ENCODE measurements at places on chromosomes 13 and 19.

DNA sequence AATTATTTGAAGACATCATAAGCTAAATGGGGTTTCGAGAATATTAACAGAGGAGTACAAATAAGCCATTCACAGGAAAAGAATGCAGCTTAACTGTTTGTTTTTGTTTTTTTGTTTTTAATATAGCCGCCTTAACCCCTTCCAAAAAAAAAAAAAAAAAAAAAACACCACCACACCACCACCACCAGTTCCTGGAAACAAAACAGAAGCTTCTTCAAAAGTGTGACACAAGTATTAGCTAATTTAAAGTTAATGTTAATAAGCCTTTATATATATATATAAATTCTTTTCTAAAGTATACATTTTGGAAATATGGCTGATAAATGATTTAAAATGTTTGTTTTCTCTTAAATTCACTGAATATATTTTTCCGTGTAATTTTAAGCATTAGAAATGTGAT is 1.4 kb downstream of the RAP2A start:
- no peak for DNase-seq

DNA sequence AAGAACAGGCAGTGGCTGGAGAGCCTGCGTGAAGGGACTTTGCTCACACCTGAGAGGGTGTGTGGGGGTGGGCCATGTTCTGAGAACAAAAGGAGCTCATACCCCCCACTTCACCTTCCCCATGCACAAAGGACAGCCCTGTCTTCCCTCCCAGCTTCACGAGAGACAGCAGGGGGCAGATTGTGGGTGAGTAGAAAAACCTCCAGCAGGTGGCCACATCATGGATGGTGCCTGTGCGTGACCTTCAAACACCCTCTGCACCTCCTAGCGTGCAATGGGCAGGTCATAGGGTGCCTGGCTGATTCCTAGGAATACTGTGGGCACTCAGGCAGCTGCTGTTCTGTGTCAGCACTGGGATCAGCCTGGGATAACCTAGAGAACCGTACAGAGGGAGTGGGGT is 36.3 kb upstream of the PSG9 start:
- no peak for DNase-seq

GRCh38 chr19:35751839-35752745 is 3.7 kb downstream of the LIN37 start:
- no peak for DNase-seq

DNA sequence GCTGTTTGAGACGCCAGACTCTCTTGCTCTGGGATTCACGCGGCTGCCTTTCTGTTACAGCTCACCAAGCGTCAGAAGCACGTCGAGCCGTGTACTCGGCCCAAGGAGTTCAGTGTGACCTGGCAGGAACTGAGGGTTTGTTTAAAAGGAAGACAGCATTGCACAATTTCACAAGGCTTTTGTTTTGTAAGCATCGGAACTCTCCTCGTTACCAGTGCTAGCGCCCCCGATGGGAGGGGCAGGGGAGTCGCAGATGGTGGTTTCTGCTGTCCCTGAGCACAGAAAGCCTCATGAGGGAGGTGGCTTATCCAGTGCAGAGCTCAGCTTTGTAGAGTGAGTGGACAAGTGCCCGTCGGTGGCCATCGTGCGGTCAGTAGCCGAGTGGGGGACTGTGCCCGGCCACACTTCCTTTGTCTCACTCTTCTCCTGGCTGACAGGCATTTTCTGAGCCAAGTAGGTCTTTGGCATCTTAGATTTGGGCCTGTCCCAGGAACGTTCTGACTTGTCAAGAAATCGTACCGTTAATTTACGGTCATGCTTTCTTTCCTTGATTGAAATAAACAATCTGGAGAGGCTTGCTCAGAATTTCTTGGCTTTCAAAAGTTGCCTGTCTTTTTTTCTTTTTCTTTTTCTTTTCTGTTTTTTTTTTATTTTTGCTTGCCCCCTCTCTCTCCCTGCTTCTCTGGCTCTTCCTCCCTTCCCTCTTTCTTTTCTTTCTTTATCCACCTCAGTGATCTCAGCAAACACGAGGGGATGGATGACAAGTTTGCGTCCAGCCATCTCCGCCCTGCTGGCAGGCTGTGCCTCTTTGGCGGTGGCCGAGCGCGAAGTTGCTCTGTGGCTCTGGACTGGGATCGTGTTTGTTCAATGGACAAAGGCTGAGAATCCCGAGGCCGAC is 7.7 kb downstream of the KDM4B start:
- no peak for DNase-seq

DNA sequence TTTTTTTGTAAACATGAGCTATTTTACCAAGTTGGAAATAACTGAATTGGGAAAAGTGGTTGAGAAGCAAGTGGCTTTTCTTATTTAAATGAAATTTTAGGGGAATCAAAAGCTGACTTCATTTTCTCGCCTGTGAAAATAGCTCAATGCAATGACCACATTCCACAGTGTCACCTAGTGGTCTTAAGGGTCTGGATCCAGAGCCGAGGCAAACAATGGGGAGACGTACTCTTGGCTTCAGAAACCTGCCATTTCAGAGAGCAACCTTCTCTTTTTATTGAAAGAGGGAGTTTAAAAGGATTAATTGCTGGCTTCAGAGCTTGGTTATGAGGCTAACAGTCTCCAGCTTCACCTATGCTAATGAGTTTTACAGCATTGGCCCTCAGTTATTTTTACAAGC is 39.7 kb upstream of the RXFP2 start:
- DNase-seq: no peak

GRCh38 chr13:20128459-20128931 is 32.4 kb downstream of the GJA3 start:
- no peak for DNase-seq

DNA sequence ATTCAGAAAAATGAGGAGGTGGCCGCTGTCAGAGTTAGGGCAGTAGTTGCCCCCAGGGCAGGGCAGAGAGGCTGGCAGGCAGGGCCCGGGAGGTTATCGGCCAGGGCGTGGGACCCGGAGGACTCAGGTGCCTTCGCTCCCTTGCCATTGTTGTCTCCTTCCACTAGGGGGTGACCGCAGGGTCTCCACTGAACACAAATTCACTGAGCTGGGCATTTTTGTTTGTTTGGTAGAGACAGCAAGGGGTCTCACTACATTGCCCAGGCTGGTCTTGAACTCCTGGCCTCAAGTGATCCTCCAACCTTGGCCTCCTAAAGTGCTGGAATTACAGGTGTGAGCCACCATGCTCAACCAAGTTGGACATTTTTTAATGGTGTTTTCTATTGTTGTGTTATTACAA is 25.1 kb downstream of the CARS2 start:
- DNase-seq: no peak

DNA sequence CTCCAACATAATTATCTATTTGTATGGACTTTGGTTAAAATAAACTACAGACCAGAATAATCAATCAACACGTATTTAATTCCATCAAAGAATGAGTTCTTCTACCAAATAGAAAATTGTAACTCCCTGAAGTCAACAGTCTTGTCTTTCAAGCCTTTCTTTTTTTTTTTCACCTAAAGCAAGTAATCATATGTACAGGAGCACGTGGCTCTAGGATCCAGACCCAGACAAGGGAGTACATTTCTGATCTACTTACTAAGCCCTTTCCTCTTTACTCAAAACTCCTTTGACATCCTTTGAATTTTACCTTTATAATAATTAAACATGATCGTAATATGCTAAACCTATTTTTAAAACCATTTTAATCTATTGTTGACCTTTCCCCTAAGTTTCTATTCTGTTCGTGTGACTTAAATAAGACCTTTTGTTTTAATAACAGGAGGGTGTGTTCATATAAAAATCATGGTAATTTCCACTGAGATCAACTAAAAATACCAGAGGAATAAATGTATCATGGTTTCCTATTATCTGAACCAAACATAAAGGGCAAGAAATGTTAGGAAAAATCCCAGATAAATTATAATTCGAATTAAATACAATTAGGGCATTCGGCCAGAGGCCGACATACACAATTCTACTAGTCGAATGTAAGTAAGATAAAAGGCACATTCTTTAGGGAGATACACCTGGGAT is 1.7 kb downstream of the SLC7A1 start:
- no peak for DNase-seq

DNA sequence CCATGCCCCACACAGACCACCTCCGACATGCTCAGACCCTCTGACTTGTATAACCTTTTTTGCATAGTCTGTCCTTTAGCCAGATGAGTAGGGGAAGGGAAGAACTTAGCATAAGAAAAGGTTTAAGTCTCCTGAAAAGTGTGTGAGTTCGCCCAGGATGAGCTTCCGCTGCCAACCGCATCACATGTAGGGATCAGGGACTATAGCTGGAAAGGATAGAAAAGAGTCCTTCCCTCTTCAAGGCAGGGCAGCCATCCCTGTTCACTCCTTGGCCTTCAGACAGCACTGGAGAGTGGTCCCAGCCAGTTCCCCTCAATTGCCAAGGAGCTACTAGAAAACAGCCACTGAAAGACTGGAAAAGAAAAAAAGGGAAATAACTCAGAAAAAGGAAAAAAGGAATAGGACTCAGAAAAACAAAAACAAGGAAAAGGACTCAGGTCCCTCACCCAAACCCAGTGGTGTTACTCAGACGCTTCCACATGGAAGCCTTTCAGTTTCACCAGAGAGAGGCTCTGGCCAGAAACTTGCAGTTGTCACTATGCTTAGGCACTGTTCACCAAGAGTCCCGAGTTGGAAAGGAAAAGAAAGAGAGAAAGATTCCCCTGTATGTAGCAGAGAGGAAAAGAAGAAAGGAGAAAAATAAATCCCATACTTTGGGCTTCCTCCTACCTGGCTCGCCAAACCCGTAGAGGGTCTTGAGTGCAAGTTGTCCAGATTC is 5.6 kb upstream of the TM9SF2 start:
- no peak for DNase-seq

GRCh38 chr19:28727480-28728159 is 485.3 kb downstream of the UQCRFS1 start:
- no peak for DNase-seq

DNA sequence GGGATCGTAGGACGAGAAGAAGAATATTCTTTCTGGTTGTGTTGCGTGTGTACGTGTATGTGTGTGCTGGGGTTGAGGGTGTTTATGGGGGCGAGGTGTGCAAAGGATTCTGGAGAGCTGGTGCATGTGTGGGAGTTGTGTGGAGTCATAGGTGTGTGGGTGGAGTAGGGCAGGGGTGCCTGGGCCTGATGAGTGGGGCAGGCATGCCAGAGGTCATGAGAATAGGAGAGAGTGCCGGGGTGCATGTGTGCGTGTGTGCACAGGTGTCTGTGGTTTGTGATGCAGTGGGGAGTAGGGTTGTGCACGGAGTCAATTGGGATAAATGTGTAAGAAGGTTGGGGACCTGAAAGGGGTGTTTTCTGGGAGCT is 649 bp downstream of the TMEM91 start:
- peak; percentile 46 for DNase-seq

DNA sequence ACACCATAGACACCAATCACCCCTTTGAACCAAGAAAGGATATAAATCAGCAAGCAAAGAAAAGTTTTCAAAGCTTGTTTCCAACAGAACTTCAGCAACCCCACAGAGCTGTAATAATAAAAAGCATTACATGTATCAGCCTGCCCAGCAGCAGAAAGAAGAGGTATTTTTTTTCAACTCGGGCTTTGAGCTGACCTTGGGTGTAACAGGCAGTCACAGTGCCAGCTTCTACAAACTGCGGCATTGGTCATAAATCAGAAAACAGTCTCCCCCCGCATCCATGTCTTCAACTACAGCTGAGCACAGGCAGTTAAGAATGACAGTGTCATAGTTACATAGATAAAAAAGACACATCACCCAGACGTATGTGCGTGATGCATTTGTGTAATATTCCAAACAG is 671.0 kb upstream of the SLITRK1 start:
- DNase-seq: no peak

DNA sequence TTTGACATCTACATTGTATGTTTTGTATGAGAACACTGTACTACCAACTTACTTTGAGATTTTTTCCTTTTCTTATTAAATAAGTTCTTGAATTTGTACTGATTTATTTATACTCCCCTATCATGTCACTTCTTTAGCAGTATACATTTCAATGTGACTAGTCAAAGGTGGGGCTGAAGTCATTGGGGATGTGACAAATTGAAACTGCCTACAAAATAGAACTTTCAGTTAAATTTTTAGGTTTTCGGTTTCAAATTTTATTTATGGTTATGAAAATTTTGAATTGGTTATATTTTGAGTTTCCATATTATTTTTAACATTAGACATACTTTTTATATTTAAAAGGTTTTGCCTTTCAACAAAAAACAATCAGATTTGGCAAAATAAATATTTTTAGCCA is 221.6 kb downstream of the NBEA start:
- DNase-seq: no peak

- no peak for DNase-seq
Measured at GRCh38 chr13:99371956-99372355, 64.8 kb upstream of the GPR183 start.

Data from stimulated activated CD8-positive, alpha-beta memory T cell treated with anti-CD3 and anti-CD28 coated beads, Interleukin-15, amount 100 ng/mL, for 4 hours (primary cell).